ENCODE measurements at places on chromosomes 7 and 10.

DNA sequence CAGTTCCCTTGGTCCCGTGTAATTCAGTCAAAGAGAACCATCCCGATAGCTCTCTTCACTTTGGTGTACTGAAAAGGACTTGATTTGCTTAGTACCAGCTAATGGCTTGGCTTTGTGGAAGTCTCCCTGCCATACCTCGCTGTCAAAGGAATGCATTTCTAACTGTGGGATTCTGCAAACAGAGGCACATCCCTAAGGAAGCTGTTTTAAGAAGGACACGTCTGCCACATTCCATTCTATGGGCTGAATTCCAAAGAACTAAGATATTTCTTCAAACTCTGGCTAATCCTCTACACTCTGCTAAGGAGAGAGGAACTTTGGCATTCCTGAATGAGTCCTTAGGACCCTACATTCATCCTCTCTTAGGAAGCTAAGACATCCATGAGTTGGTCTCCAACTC lies 327.9 kb downstream of the SFMBT2 start:
- no peak for DNase-seq

- no peak for DNase-seq
These were observed 26.8 kb downstream of the GAD2 start for GRCh38 chr10:26243351-26243720.

DNA sequence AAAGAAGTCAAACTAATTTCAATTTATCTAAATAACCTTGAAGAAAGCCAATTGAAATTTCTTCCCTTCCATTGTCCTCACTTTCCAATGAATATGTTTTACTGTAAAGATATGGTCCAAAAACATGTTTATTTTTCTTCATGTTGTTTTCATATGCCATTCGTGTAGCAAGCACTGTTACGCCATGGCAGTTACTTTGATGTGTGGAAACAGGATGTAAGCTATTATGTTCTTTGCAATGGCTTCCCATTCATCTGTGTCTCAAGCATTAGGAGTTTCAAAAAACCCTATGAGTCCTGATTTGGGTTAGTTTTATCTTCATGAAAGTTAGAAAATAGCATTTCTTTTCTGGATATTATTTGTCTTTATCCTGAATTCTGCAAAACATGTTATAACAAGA lies 31.0 kb downstream of the GPR141 start:
- DNase-seq: no peak

DNA sequence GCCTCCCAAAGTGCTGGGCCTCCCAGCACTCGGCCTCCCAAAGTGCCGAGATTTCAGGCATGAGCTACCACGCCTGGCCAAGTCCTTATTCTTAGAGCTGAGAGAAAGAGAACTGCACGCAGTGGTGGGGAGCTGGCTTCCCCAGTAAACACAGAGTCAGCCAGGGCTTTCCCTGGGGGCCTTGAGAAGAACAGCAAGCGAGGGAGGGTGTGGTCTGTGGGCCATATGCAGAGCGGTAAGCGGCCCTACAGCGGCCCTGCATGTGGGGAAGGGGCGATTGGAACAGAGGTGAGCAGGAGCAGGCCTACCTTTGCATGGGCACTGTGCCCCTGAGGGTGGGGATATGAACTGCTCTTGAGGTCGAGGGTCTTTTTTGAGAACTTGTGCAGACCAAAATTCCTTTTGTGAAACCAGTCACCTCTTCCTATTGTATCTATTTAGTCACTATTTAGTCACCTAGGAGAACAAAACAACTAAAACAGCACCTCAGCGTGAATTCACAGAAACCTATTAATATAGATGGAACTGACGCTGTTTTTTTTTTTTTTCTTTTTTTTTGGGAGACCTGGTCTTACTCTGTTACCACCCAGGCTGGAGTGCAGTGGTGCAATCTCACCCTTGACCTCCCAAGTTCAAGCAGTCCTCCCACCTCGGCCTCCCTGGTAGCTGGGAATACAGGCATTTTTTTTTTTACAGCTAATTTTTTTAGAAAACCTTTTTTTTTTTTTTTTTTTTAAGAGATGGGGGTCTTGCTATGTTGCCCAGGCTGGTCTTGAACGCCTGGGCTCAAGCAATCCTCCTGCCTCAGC lies 36.9 kb upstream of the SH2D4B start:
- no peak for DNase-seq

GRCh38 chr7:155844019-155844453 lies 31.8 kb upstream of the SHH start:
- no peak for DNase-seq

DNA sequence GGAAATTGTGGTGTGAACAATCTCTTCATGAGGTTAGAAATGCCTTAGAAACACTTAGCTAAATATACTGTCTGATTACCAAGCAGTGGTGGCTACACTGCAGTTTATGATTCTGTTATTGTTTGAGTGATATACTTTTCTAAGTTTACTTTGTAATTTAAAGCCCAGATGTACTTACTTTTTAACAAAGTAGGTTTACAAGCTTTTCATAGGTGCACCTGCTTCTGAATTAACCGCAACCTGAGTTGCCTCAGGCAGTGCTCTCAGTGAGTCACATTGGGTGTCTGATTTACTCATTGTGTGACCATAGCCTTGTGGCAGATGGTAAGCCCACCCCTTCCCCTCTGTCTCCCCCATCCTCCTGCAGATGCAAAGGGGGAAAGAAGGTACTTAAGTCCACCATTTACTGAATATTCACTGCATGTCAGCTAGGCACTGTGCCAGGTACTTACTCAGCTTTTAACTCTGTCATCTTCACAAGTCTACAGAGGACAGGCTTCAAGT lies 9.0 kb downstream of the MTURN start:
- no peak for DNase-seq

GRCh38 chr10:75202321-75203045 lies 8.1 kb upstream of the VDAC2 start:
- no peak for DNase-seq

GRCh38 chr7:26662646-26663045 lies 201.7 kb downstream of the SKAP2 start:
- DNase-seq: no peak

- DNase-seq: no peak
These were observed 141.6 kb downstream of the PRKAG2 start for GRCh38 chr7:151735186-151735850.

GRCh38 chr7:55928006-55928767 lies 23.5 kb upstream of the MRPS17 start:
- DNase-seq: no peak

DNA sequence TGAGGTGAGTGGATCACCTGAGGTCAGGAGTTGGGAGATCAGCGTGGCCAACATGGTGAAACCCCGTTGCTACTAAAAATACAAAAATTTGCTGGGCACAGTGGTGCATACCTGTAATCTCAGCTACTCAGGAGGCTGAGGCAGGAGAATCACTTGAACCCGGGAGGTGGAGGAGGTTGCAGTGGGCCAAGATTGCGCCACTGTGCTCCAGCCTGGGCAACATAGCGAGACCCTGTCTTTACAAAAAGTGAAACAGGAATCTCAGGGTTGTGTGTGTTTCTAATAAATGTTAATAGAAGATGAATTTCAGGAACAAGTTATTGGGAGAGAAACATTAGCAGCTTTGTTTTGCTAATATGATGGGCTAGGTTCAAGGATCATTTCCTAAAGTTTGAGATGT lies 19.9 kb downstream of the PPP2R2D start:
- DNase-seq: no peak

DNA sequence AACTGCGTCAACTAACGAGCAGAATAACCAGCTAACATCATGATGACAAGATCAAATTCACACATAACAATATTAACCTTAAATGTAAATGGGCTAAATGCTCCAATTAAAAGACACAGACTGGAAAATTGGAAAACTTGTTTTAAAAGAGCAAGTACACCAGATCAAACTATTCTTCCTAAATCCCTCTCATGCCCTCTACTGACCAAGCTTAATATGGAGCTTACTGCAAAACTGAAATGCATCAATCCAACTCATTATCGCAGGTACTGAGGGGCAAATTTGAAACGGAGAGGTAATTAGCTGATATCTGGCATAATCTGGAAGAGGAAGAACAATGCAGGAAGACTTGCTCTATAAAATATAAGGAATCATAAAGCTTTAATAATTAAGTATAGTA lies 1223.8 kb downstream of the NXPH1 start:
- no peak for DNase-seq

DNA sequence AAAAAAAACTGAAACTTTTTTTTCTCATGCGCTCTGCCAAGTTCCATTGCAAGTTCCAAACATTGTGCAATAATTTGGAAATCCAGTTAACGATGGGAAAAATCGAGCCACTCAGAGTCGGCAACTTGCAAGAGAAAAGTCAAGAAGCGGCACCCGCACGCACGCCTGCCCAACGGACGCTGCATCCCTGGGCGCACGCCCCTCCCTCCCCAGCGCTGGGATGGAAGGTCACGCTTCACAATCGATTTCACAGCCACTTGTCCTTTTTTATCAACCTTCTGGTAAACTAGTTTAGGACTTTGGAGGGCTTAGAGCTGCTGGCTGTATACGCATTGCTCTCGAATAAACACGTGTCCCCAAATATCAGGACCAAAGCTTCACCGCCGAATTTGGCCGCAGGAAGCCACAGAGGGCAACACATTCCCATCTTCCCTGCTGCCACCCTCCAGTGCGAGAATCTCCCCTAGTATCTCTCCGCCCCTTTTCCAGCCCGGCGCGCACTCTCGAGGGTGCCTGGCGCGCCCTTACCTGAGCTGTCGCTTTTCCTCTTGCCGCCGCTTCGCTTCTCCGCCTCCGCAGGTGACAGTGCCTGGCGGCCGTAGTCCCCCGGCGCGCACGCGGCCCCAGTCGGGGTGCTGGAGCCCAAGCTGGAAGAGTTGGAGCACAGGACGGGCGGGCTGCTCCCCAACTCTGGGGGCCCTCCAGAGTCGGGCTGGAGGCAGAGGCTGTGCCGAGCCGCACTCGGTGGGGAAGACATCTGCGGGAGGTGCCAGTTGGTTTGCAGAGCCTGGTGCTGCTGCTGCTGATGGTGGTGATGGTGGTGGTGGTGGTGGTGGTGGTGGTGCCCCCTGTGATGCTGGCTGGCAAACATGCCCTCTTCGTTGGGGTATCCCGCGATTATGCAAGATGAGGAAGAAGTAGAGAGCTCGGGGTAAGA lies 857 bp downstream of the MEOX2 start:
- DNase-seq: no peak

- DNase-seq: no peak
These were observed 3.8 kb upstream of the MALSU1 start for GRCh38 chr7:23295401-23295697.

DNA sequence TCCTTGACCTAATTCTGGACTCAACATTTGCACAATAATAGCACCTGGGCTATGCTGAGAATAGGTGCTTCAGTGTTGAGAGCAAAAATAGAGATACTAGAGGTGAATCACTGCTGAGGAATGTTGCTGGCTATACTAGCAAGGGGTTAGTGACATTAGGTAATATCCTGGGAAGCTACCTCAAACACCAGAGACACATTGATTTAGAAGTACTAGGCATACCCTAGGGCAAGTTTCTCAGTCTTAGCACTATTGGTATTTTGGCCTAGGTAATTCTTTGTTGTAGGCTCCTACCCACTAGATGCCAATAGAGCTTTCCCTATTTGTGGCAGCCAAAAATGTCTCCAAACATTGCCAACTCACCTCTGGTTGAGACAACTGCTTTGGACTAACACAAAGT lies 484.0 kb upstream of the MBL2 start:
- DNase-seq: no peak

DNA sequence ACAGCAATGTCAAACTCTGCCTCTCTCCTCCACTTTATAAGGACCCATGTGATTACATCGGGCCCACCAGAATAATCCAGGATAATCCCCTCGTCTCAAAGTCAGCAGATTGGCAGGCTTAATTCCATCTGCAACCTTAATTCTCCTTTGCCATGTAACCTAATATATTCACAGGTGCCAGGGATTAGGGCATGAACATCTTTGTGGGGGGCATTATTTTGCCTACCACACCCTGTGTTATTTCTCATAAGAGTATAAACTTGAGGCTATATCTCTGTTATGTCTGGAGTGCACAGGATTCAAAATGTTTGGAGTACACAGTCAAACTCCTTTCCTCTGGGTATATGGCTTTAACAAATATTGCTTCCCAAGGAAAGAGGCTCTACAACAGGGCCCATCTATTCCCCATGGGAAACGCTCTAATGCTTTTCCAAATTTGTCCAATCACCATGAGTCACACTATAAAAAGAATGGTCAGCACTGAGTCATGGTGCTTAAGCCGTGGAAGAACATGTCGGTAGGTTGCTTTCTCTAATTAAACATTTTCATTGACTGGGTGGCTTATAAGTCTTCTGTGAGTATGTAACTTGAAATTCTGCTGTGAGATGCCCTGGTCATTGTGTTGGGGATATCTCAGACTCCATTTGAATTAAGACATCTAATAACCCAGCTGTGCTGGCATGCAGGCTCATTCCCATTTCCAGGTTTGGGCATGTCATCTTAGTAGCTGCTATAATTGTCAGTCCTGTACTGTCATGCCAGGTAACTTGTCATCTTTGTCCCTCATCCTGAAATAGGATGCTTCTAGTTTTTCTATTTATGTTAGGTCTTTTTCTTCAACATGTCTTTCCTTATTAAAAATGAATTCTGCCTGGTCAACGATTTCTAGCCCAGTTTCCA lies 11.5 kb upstream of the AKR1B10 start:
- no peak for DNase-seq

DNA sequence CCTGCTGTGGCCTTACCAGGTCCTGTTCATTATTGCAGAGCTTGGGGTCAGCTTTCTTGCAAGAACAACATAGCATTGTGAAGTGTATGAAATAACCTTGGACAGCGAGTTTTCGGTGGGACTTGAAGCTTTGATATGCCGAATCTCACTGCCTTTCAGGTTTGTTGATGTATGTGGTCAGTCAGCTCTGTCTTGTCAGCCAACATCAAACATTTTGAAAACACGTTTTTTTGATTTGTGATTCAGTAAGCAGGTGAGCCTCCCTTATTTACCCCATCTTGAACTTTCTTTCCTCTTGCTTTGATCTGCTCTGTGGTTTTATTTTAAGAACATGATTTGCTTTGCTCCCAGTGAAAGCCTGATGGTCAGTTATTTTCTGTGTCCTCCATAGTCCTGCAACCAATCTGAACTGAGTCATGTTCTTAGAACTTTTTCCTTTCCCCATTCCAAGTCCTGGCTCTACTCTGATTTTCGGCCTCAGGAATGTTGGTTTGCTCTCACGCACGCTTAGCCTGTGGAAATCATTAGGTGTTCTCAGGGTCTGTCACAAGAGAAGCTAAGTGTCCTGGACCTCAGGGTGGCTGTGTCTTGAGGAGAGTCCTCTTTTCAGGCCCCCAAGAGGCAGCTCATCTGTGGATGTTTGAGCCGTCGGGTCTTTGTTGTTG lies 8.7 kb downstream of the WBP1L start:
- no peak for DNase-seq

GRCh38 chr10:97210543-97210960 lies 24.8 kb upstream of the SLIT1 start:
- peak; percentile 64 for DNase-seq

DNA sequence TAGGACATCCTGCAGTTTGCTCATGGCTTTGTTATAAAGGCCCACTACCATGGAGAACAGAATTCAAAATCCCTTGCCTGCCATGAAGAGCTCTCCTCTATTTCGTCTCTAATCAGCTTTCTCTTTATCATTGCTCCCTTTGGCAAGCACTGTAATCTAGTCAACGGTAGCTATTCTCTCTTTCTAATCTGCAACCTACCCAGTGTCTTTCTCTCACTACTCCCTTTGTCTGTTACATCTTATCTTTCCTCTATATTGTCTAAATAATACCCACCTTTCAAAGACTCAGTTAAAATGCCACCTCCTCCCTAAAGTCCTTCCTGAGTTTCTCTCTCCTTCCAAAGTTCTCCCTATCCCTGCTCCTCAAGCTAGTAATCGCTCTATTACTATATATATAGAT lies 108.1 kb downstream of the FZD1 start:
- DNase-seq: no peak

GRCh38 chr7:134105841-134106240 lies 21.3 kb upstream of the LRGUK start:
- no peak for DNase-seq

- no peak for DNase-seq
These were observed 476.8 kb upstream of the ADARB2 start for GRCh38 chr10:2214092-2214491.
